ENCODE measurements at places on chromosomes 16 and 17. TPM values are rescaled to one million over a fixed set of nuclear protein-coding genes. Genes with fewer than 3 reads are reported as not detected.

DNA sequence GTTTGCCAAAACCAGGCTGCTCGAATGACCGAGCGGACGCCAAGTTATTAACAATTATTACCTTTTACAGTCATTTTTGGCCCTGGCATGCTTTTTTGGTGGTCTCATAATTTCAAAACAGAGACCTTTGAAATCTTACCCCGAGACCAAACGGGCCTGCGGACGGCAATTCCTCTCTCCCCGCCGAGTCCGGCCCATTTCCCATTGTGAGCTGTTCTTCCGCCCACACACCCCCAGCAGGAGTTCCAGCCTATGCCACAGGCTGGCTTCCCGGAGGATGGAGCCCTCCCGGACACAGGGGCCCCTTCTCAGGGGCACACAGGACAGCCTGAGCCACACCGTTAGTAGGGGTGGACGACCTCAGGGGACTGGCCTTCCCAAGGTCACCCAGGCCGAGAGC lies 130.7 kb downstream of the C16orf95 start:
- no peak for DNase-seq

DNA sequence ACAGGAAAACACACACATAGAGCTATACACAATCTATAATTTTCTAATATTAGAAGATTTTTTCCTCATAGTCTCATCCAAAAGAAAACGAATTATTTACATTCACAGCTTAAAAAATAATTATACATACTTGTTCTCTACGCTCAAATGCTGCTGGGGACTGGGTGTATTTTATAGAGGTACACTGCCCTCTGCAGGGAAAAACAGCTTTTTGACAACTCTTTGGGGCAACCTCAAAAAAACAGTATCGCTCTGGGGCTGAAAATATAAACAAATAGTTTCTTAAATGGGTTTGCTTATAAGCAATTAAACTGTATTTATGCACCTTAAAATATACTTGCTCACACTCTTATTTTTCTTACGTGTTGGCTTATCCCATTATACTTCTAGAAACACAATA lies 261.8 kb upstream of the PSMD7 start:
- DNase-seq, result no peak

- DNase-seq, result no peak
Measured at GRCh38 chr17:68460715-68461114, 3.4 kb upstream of the WIPI1 start.

Gene SLC4A1
- total RNA-seq, result not detected

Gene CDRT15
- total RNA-seq, result not detected

Gene TAC4
- total RNA-seq, result not detected

Gene UMOD
- not detected for total RNA-seq
